Cardiac fibroblast (primary cell): ENCODE measurements at places on chromosomes 2 and 18.

- peak; percentile 35 for DNase-seq
Observed at GRCh38 chr2:71306762-71307161, 24.8 kb upstream of the ZNF638 start.

GRCh38 chr18:2169656-2170055 is 401.6 kb downstream of the METTL4 start:
- DNase-seq = no peak

DNA sequence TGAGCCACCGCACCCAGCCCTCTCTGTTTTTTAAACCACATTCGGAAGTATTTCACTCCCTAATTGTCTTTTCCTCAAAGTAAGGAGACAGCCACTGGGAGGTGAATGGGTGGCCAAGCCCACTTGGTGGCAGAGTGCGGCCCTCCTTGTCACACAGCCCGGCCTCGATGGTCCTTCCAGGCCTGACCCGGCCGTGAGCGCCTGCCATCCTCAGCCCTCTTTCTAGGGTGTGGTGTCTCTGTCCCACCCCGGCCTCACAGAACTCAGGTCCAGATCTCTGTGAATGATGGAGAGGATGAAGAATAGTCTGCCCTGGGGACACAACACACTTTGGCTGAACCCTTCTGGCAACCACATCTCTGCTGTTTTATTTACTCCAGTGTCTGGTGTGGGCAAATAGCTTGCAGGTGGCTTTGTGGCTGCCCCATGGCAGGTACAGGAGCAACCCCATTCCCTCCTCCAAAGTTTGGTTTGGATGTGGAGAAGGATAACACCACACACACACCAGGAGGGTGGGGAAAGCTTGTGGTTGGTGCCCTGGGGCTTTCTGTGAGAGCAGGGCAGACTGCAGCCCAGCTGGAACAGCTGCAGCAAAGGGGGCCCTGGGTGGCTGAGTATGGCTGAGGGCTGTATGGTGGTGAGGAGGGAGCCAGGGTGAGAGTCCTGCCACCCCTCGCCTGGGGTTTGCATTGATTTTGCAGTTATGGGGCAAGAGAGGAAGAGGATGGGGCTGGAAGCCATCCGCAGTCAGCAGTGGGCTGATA is 88.6 kb downstream of the FAM168B start:
- DNase-seq = no peak

DNA sequence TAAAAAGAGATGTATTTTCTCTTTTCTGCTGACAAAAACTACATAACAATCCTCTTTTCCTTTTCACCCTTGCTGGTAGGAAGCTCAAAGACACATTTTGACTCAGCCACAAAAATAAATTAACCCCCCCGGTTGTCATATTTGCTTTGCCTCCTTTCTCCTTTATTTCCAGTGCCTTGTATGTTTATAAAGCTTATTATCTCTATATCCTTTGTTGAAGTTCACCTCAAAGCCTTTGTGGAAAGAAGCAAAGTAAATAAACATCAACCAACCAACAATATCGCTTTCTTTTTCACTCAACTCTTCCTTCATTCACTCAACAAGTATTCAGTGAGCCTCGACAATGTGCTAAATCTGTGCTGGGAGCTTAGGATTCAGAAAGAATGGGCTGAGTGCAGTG is 276.5 kb upstream of the ID2 start:
- no peak for DNase-seq

- no peak for DNase-seq
Observed at GRCh38 chr2:75751360-75751759, 40.6 kb upstream of the GCFC2 start.

- no peak for DNase-seq
Observed at GRCh38 chr2:206739271-206739670, 21.1 kb upstream of the DYTN start.

DNA sequence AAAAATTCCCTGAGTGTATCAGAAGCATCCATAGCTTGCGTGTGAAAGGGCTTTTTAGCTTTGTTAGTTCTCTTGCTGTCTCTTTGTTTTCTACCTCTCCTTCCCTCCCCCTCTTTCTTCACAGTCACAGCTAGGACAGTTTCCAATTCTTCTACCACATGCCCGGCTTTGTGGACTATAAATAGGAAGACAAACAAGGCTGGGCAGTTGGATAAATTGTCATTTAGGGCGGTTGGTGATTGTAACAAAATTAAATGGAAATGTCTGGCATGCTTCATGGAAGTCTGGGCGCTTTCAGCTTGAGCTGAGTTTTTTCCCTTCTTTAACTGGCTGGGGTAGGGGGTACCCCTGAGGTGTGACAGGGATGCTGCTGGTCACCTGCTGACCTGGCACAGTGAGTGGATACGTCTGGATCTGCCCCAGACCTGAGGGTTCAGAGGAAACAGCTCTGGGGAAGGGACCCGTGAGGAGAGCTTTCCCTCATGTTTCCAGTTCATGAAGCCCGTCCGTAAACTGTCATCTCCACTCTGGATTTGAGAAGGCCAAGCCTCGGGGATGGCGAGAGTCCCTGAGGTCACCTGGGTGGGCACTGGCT is 29.0 kb upstream of the GIGYF2 start:
- no peak for DNase-seq

- DNase-seq = no peak
Observed at GRCh38 chr18:54532962-54533361, 58.1 kb upstream of the DYNAP start.

DNA sequence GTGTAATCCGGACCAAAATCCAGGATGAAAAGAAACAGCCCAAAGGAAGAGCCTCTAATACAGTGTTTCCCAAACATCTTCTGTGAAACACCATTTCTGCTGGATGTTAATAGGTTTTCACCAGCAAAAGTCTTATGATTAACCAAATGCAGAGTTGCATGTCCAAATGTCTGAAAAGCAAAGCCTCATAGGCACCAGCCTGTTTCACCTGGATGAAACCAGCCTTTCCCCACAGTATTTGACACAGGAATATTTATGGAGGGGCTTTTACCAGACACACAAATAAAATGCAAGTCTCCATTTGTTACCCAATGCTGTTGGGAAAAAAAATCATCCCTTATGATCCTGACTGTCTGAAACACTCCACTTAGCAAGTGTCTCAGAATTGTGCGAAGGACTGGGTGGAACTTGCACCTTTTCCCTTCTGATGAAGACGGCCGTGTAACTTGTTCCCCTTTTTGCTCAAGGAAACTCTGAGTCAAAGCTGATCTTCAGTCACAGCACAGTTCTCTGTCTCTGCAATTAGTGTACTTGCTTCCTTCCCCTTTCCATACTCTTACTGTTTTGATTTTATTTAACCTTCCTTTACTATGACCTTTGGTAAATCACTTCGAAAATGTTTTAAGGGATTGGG is 70.3 kb upstream of the IL1R2 start:
- no peak for DNase-seq

GRCh38 chr2:184921676-184922075 is 323.3 kb downstream of the ZNF804A start:
- peak; percentile 2 for DNase-seq

DNA sequence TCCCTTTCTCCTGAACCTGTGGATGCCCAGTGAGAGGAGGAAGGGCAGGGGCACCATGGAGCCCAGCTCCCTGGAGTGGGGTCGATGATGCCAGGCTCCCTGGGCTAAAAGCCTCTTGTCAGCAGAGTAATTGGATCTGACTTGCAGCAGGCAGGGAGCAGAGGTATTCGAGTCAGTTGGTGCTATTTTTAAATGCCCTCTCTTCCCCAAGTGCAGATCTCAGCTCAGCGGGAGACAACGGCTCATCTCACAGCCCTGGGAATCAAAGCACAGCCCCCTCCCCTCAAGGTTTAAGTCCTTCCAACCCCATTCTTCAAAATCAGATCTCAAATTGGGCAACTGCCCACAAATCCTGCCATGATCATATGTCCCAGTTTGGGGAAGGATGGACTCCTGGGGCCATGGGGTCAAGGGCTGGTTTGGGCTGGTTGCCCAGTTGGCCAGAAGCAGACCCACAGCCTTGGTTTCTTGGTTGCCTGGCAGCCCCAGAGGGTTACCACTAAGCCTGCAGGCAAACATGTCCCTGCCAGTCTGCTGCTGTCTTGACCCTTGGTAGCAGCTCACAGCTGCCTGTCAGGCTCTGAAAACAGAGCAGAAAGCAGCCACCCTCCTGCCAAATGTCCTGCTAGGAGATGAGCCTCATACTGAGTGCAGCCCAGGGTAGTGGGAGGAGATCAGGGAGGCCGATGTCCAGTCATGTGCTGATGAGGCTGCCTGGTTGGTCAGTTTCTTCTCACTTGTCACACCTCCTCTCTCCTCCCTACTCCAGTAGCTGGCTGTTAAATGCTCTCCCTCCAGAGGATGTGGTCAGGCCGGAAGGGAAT is 244.9 kb downstream of the LOXHD1 start:
- DNase-seq = no peak

GRCh38 chr2:176789751-176790150 is 422.8 kb upstream of the HNRNPA3 start:
- no peak for DNase-seq

DNA sequence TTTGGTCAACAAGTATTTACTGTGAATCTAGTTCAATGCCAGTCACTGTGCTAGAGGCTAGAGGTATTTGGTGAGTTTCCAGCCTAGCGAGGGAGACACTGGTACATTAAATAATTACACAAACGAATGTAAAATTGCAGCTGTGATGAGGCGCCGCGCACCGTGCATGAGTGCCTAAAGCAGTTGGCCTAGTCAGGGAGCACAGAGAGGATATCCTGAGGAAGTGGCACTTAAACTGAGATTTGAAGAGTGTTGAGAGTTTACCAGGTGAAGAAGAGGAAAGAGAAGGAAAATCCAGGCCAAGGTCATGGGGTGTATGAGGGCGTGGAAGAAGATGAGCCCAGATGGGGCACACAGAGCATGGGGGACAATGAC is 157.6 kb upstream of the NDUFV2 start:
- DNase-seq = no peak

- peak; percentile 80 for DNase-seq
Observed at GRCh38 chr2:118061135-118061955, 26.9 kb upstream of the INSIG2 start.

DNA sequence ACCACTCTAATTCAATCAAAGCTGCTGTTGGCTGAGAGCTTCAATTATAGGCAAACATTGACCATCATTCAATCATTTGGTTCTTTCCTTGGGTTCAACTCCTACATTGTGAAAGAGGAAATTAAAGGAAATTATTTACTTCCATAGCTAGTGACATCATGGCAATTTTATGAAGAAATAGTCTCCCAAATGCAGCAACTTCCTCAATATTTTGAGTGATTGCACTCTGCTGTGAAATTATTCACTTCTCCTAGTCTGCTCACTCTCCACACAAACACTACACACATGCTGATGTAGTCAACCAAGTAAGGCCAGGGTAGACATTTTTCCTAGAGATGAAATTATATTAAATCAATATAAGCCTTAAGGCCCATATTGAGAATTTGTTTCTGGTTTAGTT is 86.7 kb upstream of the NCKAP5 start:
- no peak for DNase-seq

GRCh38 chr2:40797120-40797519 is 345.2 kb upstream of the SLC8A1 start:
- DNase-seq = peak; percentile 54

DNA sequence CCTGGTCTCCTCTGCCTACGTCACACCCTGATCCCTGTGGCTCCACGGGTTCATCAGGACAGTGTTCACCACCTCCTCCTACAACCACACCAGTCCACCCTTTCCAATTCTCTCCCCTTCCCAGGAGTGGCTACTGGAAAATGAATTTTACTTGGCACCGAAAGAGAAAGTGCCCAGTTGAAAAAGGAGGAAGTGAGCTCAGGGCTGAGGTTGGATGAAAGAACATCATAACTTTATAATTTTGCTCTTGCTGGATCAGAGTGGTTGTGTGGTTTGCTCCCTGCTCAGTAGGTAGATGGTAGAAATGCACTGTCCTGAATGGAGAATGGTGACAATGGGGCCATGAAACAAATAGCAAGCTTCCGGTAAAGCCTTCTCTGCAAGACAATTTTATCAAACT is 140.3 kb upstream of the DDX18 start:
- DNase-seq = no peak

DNA sequence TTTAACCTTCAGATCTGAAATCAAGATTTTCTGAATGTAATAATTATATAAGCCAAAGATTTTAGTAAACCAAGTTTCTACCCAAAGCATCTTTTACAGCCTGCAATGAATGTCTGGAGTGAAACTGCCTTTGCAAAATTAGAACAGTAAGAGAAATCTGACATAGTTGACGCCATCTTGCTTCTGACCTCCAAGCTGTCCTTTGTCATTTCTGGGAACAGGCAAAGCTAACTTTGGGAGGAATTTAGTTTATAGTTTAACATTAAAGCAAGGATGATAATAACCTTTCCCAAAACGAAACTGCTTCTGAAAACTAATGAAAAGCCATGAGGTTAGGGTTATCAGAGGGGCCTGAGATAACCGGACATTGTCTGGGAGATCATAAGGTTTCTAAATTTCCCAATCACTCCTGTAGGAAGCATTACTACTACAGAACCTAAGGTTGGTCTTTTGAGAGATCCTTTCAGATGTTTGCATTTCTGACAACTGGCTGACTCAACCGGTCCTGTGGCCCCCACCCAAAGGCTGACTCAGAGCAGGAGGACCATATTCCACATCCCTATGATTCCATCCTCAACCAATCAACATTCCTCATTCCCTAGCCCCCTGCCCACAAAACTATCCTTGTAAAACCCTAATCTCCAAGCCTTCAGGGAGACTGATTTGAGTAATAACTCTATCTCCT is 124.5 kb downstream of the TMEM131 start:
- peak; percentile 80 for DNase-seq

DNA sequence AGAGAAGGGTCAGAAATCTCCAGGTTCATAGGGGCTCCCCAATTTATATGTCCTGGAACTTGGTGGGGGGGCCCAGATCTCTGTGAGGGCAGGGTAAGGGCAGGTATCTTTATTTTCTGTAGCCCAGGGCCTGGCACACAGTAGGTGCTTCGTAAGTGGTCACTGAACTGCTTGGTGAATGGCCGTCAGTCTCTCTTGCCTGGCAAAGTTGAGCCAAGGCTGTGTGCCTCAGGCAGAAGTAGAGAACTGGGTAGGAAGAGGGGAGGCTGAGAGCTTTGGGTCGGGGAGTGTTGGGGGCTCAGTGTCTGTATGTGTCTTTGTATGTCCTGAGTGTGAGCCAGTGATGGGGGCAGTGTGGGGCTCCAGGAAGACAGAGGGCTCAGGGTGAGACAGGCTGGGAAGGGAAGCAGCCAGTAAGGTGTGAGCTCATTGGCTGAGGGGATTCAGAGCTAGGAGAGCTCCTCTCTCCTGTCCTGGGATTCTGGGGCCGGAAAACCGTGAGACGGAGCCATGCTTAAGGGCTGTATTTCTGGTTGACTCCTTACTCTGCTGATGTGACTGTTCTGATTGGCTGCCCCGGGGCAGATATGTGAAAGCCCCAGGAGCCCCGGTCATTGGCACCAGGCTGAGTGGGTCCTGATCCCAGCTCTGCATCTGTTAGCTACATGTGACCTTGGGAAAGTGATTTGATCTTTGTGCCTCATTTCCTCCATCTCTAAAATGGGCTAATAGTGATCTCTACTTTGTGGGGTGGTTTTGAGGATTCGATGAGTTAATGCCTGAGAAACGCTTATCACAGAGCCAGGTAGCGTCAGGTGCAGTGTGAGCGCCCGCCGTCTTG is 30.3 kb downstream of the STEAP3 start:
- no peak for DNase-seq
